ENCODE measurements at places on chromosomes 7 and 10.

- no peak for DNase-seq
These were observed 72.9 kb upstream of the OGDHL start for GRCh38 chr10:49834976-49835375.

- DNase-seq, result no peak
These were observed 207.0 kb upstream of the PRKCQ start for GRCh38 chr10:6787091-6787490.

- no peak for DNase-seq
These were observed 138.8 kb upstream of the BTBD16 start for GRCh38 chr10:122132331-122132755.

GRCh38 chr7:726854-727103, 280 bp downstream of the DNAAF5 start:
- no peak for DNase-seq

DNA sequence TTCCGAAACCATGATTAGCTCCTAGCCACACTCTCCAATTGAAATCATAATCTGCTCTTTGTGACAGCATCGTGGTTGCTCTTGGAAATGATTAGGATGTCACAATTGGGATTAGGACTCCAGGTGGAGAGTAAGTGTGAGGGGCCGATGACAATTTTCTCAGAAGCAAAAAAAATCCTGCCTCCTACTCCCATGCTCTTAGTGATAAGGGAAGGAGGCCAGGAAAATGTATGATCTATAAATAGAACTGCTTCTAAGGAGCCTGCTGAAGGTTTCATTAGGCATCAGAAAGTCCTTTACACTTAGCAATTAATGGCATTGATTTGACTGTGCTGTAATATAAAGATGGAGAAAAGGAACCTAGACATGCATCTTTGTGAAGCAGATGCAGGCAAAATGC, 226.3 kb upstream of the AGK start:
- DNase-seq, result no peak

DNA sequence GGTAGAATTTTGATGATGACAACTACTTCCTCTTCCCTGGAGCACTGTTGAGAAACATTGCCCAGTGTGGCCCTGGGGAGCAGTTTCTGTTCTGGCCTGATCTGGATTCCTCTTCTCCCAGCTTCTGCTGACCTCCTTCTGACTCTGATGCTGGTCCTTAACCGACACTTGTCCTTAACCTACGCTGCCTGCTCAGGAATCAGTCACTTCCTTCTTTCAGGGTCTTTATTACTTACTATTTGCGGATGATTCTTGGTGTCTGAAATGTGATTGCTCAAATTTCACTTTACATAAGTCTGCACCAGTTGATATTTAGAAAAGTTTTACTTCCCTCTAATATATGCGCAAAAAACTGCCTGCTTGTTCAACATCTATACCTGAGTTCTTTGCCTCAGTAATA, 164.1 kb downstream of the PTEN start:
- DNase-seq, result no peak

GRCh38 chr7:148800677-148801076, 83.4 kb downstream of the EZH2 start:
- no peak for DNase-seq
